Mesenchymal stem cell (in vitro differentiated cells and primary cell): ENCODE measurements at places on chromosomes 12 and 14.

DNA sequence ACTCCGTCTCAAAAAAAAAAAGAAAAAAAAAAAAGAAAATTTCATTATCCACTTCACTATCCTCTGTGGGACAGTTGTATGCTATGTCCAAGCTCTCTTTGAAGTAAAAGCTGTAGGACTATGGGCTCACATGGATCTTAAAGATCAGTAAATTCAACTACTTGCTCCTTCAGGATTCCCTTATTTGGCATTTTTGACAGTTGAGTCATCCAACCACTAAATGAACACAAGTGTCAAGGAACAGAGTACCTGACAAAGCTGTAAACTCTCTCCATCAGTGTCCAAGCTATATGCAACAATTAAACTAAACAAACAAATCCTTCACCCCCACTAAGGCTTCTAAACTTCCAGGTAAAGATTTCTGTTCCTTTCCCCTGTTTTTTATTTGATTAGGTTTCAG is 177.0 kb downstream of the CEP128 start:
- H3K27ac ChIP-seq = no peak overlapping the region
- no peaks in the 10 kb centered on the region for H3K36me3 ChIP-seq
- H3K27me3 ChIP-seq = no peaks in the 10 kb centered on the region

GRCh38 chr12:132772606-132773005 is 11.0 kb upstream of the ANKLE2 start:
- no peak overlapping the region for H3K27ac ChIP-seq
- H3K27me3 ChIP-seq = no peaks in the 10 kb centered on the region
- H3K4me3 ChIP-seq = no peak overlapping the region
- DNase-seq = no peak
- H3K4me1 ChIP-seq = peaks cover 7% of the 10 kb centered on the region

DNA sequence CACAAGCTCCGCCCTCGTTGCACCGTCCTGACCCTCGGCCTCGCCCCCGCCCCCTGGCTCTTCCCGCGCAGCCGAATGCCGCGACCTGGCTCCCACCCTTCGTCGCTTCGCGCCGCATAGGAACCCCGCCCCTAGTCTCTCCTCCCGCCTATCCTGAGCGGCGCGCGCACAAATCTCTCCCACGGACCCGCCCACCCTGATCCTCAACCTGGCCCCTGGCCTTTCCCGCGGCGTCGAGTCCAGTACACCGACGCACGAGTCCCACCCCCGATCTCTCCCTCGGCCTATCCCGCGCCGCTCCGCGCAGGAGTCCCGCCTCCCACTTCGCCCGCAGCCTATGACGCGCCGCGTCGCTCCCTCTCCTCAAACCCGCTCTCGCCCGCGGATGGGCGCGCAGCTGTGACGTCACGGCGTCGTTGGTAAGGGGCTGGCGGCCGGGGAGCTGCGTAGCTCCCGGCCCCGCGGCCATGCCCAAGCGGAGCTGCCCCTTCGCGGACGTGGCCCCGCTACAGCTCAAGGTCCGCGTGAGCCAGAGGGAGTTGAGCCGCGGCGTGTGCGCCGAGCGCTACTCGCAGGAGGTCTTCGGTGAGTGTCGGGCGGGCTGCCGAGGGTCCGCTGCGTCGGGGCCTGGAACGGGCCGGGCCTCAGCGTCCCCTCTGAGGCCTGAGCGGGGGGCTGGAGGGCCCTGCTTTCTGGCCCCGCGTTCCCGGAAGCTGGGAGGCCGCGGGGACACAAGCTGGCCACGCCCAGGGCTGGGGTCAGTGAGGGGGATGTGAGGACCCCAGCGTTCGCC is at the start of gene SIVA1:
SIVA1 (plus strand) TSS at position 413 of the 793 bp plus-strand sequence; CDS start at position 468, 55 bp downstream.
- DNase-seq = peak; percentile 99
- peaks cover 39% of the 10 kb centered on the region for H3K4me1 ChIP-seq
- H3K4me3 ChIP-seq = peak within 1 kb of the TSS; percentile 96
- peaks cover 30% of the 10 kb centered on the region for H3K36me3 ChIP-seq
- H3K27me3 ChIP-seq = no peaks in the 10 kb centered on the region

GRCh38 chr14:50758945-50759344 is 72.0 kb downstream of the NIN start:
- H3K4me1 ChIP-seq = peaks cover 1% of the 10 kb centered on the region
- peaks cover 20% of the 10 kb centered on the region for H3K36me3 ChIP-seq
- peak; percentile 38 for DNase-seq
- no peak overlapping the region for H3K27ac ChIP-seq
- H3K27me3 ChIP-seq = no peaks in the 10 kb centered on the region

GRCh38 chr14:69909826-69910550 is 30.8 kb downstream of the SMOC1 start:
- peaks cover 2% of the 10 kb centered on the region for H3K36me3 ChIP-seq
- H3K27ac ChIP-seq = no peak overlapping the region
- no peak overlapping the region for H3K4me3 ChIP-seq
- no peak for DNase-seq
- H3K4me1 ChIP-seq = no peaks in the 10 kb centered on the region

GRCh38 chr14:61551384-61551783 is 143.9 kb upstream of the HIF1A start:
- H3K4me1 ChIP-seq = peaks cover 34% of the 10 kb centered on the region
- H3K36me3 ChIP-seq = no peaks in the 10 kb centered on the region
- no peak for DNase-seq
- H3K27me3 ChIP-seq = no peaks in the 10 kb centered on the region
- H3K4me3 ChIP-seq = no peak overlapping the region

DNA sequence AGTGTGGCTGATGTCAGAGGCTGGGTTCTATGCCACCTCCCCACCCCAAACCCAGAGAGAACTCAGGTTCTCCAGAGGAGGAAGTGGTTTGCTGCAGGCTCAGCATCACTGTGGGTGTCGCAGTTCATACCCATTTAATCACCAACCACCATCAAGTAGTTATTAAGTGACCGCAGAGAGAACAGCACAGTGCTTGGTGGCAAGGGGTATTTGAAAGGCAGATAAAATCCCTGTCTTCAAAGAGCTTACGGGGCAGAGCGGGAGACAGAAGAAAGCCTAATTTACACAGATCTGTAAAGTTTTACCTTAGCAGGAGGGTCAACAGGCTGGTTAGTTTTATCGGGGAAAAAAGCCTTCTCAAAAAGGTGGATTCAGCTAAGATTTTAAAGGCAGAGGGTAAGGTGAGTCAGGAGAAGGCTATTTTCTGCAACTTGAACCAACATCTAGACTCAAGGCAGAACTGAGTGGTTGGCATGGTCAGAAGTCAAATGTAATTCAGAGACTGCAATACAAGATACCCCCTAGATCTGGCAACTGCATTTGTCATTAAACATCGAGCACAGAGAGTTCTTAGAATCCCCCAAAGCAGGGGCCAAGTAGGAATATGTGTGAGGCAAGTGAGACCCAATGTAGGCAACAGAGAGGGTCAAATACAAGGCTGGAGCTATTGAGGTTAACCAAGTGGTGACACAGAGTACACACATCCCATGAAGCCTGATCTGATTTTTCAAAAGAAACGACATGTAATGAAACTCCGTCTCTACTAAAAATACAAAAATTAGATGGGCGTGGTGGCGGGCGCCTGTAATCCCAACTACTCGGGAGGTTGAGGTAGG is 13.2 kb downstream of the PXN start:
- H3K36me3 ChIP-seq = peaks cover 3% of the 10 kb centered on the region
- no peaks in the 10 kb centered on the region for H3K27me3 ChIP-seq
- no peak for DNase-seq
- H3K4me1 ChIP-seq = peaks cover 31% of the 10 kb centered on the region

DNA sequence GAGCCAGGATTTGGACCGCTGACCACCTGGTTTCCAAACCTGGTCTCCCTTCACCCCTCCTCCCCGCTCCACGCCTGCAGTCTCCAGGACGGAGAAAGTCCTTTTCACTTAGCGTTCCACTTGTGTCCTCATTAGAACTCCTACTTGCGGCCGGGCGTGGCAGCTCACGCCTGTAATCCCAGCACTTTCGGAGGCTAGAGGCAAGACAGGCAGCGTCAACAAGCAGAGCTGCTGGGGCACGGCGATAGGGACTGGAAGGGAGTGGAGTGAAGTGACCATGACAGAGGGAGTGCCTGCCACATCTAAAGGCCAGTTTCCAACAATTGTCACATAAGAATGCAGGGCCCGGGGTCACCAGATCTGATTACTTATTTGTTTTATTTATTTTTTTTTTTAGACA is 132.5 kb upstream of the NCOR2 start:
- no peak for DNase-seq
- no peaks in the 10 kb centered on the region for H3K36me3 ChIP-seq
- H3K4me1 ChIP-seq = peaks cover 22% of the 10 kb centered on the region
- no peak overlapping the region for H3K4me3 ChIP-seq
- H3K27ac ChIP-seq = no peak overlapping the region

DNA sequence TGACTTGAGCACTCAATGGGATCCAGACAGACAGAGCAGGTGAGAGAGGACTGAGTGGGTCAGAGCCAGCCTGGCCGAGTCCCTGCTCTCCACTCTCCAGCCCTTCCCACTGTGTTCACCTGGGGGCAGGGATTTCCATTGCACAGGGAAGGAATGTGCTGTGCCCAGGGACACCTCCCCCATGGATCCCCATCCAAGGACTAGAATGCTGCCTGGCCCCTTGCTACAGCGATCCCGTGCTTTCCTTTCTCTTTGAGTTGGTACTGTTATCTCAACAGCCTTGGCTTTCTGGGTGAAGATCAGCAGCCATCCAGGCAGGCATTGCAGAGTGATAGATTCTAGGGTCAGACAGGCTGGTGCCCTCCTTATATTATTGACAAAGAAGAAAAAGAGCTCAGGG is 60.3 kb upstream of the DLK1 start:
- peaks cover 25% of the 10 kb centered on the region for H3K4me1 ChIP-seq
- no peak for DNase-seq

- no peaks in the 10 kb centered on the region for H3K27me3 ChIP-seq
- H3K36me3 ChIP-seq = no peaks in the 10 kb centered on the region
- H3K4me1 ChIP-seq = peaks cover 6% of the 10 kb centered on the region
- H3K27ac ChIP-seq = peak overlapping the region; percentile 56
Measured at GRCh38 chr12:65306366-65307168, 28.1 kb downstream of the MSRB3 start.

DNA sequence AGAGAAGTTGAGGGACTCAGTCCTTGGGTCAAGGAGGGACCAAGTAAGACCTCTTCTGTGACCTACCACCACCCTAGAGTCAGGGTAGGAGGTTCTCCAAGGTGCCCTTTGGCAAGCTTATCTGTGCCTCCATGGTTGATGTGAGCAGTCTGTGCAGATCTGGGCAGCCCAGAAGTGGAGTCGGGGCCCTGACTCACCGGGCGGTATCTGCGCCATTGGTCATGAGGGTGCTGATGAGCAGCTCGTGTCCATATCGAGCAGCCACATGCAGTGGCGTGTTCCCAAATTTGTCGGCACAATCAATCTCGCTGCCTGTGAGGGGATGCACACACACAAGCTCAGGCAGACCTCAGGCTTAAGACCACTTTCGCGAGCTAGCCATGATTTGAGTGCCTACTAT is 5.1 kb downstream of the ANKRD52 start:
- peaks cover 82% of the 10 kb centered on the region for H3K36me3 ChIP-seq
- no peaks in the 10 kb centered on the region for H3K27me3 ChIP-seq
- no peak overlapping the region for H3K4me3 ChIP-seq
- peaks cover 14% of the 10 kb centered on the region for H3K4me1 ChIP-seq
- DNase-seq = no peak

- no peak for DNase-seq
- H3K27me3 ChIP-seq = peaks cover 9% of the 10 kb centered on the region
- no peaks in the 10 kb centered on the region for H3K36me3 ChIP-seq
- no peak overlapping the region for H3K27ac ChIP-seq
Measured at GRCh38 chr12:3897371-3897971, 24.3 kb upstream of the PARP11 start.

DNA sequence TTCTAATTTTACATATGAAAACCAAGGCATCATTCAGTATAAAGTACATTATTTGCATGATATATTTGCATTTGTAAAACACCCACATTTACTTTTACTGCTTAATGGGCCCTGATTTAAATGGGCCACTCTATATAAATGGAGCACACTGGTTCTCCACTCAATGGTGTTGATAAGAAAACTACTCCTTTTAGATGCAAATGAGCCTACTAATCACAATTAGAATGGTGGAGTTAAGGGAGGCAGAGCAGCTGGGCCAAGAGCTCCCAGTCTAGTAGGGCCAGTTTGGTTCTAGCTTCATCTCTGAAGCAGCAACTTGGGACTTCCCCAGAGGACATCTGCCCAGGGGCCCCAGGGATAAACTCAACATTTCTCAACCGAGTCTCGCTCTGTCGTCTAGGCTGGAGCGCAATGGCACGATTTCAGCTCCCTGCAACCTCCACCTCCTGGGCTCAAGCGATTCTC is 120.7 kb downstream of the FOXN3 start:
- DNase-seq = no peak
- no peak overlapping the region for H3K4me3 ChIP-seq
- H3K4me1 ChIP-seq = no peaks in the 10 kb centered on the region
- no peak overlapping the region for H3K27ac ChIP-seq
- no peaks in the 10 kb centered on the region for H3K36me3 ChIP-seq

DNA sequence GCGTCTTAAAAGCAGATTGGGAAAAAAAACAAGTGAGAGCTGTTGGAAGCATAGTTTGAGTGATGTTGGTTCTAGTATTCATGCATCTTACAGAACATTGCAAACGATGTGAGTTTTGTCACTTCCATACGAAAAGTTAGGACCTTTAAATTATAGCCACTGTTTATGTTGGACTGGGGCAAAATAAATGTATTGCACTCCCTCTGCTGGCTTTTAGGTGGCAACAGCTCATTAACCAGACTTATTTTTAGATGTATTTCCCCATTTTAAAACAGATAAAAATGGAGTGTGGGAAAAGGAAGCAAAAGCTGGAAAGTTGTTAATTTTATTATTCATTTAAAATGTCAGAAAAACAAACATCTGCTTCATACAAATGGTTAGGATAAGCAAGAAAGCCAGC is 111.9 kb downstream of the LGR5 start:
- DNase-seq = peak; percentile 41
- H3K27me3 ChIP-seq = no peaks in the 10 kb centered on the region
- no peaks in the 10 kb centered on the region for H3K36me3 ChIP-seq
- no peak overlapping the region for H3K4me3 ChIP-seq
- no peaks in the 10 kb centered on the region for H3K4me1 ChIP-seq

DNA sequence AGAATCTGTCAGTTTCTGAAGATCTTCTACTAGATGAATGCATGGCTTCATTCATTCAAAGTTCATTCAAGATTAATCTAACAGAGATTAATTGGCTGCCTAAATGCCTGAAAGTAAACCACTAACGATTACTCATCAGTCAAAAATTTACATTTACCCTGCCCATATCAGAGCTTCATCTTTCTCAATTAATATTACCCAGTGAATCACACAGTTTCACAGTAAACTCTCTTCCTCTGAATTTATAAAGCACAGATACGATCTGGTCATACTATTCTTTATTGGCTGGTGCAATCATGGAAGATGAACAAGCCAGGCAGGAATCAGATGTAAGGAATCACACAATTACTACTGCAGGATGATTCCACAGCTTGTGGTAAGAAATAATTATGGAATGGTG is 377.7 kb downstream of the SLC16A7 start:
- no peaks in the 10 kb centered on the region for H3K36me3 ChIP-seq
- no peak overlapping the region for H3K4me3 ChIP-seq
- no peak overlapping the region for H3K27ac ChIP-seq
- no peaks in the 10 kb centered on the region for H3K27me3 ChIP-seq
- DNase-seq = peak; percentile 59

DNA sequence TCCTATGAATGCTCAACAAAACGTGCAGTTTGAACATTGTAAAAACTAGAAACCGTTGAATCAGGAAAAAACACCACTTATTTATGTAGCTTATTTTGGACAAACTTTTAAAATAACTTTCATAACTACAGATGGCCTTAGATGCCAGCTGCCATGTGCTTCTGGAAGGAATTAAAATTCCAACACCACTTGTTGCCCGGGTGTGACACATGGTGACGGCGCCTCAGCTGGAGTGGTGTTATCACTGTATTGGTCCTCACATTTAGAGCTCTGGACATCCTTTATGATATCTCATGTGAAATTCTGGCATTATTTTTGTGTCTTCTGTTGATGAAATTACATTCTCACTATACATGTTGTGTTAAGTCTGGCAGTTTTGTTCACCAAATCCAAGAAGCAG is 211.0 kb downstream of the IPO8 start:
- no peaks in the 10 kb centered on the region for H3K36me3 ChIP-seq
- no peak overlapping the region for H3K4me3 ChIP-seq
- H3K4me1 ChIP-seq = no peaks in the 10 kb centered on the region
- DNase-seq = no peak
- no peak overlapping the region for H3K27ac ChIP-seq
- H3K27me3 ChIP-seq = no peaks in the 10 kb centered on the region
